ENCODE measurements at places on chromosomes 7 and 10.

GRCh38 chr7:67435894-67436535 lies 439.4 kb downstream of the TYW1 start:
- no peak for DNase-seq

- no peak for DNase-seq
Observed at GRCh38 chr7:23539494-23539907, 7.7 kb upstream of the TRA2A start.

GRCh38 chr10:8051109-8051821 lies 3.2 kb upstream of the GATA3 start:
- DNase-seq, result no peak

- DNase-seq, result no peak
Observed at GRCh38 chr7:96832092-96832662, 122.5 kb upstream of the SEM1 start.

GRCh38 chr10:86327954-86328725 lies 38.5 kb downstream of the GRID1 start:
- DNase-seq, result no peak

- no peak for DNase-seq
Observed at GRCh38 chr7:25517906-25518305, 289.6 kb upstream of the NPVF start.

DNA sequence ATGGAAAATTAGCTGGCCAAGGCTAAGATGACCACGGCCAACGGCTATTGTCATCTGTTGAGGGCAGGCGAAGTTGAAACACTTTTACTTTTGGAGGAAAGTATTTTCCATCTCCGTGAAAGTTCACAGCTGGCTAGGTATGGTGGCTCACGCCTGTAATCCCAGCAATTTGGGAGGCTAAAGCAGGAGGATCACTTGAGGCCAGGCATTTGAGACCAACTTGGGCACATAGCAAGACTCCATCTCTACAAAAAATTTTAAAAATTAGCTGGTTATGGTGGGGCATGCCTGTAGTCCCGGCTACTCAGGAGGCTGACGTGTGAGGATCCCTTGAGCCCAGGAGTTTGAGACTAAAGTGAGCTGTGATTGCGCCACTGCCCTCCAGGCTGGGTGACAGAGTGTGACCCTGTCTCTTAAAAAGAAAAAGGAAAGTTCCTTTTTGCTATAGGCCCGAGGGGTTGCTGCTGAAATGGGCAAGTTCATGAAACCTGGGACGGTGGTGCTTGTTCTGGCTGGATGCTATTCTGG lies 85.5 kb upstream of the MKLN1 start:
- DNase-seq, result no peak

- DNase-seq, result no peak
Observed at GRCh38 chr10:52464368-52465124, 150.5 kb downstream of the DKK1 start.

GRCh38 chr10:61066661-61067344 lies 122.8 kb upstream of the RHOBTB1 start:
- no peak for DNase-seq

DNA sequence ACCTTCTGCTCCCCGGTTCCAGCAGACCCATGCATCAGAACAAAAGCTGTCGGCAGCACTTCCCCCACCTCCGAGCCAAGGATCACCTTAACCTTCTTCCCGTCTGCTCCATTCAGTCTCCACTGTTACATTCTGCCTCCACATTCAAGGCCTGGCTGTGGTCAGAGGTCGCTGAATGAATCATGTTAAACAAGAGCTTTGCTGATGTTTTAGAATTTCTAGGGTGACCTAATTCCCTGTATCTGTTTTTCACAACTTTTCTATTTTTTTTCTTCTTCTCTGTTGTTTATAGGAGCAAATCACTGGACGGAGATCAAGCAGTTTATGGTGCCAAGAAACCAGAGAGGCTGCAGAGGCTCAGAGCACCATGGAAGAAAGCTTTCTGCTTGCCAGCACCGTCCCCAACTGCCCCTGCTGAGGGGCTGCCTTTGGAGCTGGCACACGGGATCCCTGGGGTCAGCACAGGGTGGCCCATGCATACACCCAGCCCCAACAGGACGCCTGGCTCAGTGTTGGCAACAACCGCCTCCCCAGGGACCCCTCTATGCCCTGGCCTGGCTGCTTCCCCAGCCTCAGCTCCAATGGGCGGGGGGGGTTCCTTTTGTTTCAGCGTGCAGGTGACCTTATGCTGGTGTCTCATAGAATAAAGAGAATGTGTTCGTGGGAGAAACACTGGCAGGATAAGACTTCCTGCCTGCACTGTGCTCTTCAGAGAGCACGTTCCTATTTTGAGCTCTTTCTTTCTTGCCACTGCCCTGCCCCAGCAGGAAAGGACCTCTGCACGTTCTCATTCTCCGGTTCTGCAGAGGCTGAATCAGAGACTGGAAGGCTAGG lies 182.7 kb upstream of the LYZL2 start:
- DNase-seq, result peak; percentile 95

GRCh38 chr7:92782236-92782635 lies 54.1 kb downstream of the CDK6 start:
- no peak for DNase-seq

GRCh38 chr7:116284390-116284789 lies 74.1 kb downstream of the TES start:
- peak; percentile 31 for DNase-seq

DNA sequence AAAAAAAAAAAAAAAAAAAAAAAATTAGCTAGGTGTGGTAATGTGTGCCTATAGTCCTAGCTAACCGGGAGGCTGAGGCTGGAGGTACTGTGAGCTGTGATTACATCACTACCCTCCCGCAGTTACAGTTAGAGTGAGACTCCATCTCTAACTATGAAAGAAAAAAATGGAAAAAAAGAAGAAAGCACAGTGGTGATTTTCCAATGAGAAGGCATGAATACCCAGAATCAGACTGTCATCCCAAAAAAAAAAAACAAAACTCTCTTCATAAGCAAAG lies 269.9 kb upstream of the MKLN1 start:
- no peak for DNase-seq

GRCh38 chr7:15352421-15353206 lies 209.2 kb downstream of the AGMO start:
- DNase-seq, result no peak

GRCh38 chr7:30446266-30446665 lies 32.3 kb downstream of the NOD1 start:
- no peak for DNase-seq
